NCI-H2081 (cell line): ENCODE measurements at places on chromosomes 7 and 10.

- peak; percentile 6 for DNase-seq
Observed at GRCh38 chr10:23095966-23096801, 805 bp downstream of the MSRB2 start.

- no peak for DNase-seq
Observed at GRCh38 chr7:64879086-64879730, 23.9 kb upstream of the ZNF273 start.

DNA sequence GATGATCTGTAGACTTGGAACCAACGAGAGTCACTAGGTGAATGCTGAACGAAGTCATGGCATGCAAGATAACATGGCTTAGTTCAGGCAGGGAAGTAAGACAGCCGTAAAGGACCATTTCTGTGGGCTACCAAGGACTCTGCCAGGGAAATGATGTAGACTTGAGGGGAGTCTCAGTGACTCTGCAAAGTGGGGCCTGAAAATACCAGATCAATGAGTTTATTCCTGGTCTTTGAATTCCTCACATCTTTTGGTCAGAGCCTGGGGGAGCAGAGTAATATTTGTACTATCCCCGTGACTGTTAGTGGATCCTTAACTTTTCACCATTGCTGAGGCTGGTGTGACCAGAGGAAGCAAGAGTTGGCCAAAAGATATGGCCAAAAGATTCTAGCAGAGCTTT, 60.7 kb upstream of the INHBA start:
- no peak for DNase-seq

DNA sequence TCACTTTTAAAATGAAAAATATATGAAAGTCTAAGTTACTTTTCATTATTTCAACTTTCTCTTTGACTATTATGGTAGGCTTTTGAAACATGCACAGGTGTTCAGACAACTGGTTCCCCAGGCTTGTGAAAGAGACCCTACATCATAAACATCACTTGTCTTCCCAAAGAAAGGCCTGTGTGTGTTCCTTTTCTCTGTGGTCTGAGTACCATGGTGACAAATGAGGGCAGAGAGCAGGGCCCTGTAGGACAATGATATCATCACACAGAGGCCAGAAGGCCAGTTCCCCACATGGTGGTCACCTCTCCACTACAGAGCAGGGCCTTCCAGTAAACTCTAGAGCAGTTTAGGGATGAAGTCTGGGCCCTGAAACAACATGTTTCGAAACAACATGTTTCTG, 288.8 kb downstream of the USP6NL start:
- no peak for DNase-seq

DNA sequence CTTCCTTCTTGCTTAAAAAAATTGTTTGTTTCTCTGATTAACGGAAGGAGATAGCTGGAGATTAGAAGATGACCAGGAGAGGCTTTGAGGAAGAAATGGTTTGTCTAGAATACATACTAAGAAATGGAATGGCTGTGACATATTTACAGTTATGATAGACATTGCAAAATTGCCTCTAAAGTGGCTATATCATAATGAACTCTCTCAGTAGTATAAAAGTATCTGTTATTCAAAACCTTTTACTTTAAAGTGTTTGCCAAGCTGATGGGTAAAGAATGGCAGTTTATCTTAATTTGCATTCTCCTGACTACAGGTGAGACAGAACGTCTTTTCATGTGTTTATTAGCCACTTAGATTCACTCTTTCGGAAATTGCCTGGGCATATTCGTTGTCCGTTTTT, 28.7 kb downstream of the LRGUK start:
- DNase-seq: no peak

GRCh38 chr10:5832946-5833345, 19.7 kb upstream of the GDI2 start:
- DNase-seq: no peak

DNA sequence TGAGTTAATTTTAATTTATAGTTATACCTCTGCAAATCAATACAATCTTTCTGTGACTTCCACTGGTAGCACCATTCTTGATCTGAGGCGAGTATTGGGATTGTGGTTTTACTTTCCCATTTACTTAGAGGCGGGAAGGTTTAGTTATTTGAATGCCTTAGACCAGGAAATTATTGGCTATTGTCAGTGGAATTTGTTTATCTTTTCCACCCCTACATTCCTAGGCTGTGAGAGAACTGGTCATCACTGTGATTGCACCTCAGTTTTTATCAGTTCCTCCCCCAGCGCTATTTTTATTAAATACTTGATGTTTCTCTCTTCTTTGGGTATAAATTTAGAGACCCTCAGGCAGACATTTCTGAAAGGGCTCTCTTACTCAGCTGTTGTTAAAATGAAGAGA, 29.9 kb downstream of the CDK14 start:
- no peak for DNase-seq

- DNase-seq: peak; percentile 61
Observed at GRCh38 chr7:100604028-100604975, 2.1 kb downstream of the PCOLCE start.

GRCh38 chr7:103075337-103075918, 488 bp downstream of the ARMC10 start:
- DNase-seq: peak; percentile 52

GRCh38 chr7:44247868-44248651, 47.3 kb downstream of the YKT6 start:
- DNase-seq: no peak
